ENCODE measurements at places on chromosomes 3 and 15.
A peak's percentile ranks its signal among the peaks of the same experiment; 100 is the strongest.

DNA sequence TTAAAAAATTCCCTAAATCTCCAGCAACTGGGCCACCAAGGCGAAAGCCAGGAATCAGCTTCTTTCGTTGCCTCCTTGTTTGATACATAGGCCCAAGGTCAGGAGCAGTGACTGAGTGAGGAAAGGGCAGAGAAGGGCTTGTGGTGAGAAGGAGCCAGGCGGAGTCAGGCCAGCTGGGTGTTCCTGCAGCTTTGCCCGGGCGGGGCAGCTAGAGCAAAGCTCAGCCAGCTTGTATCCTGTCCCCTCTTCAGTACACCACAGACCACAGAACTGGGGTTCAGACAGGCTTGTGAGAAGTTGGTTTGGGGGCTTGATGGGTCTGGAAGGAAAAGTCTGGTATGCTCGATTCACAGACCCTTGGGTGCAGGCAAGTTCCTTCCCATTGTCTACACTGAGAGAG, 52.6 kb downstream of the CCK start:
- no peak for DNase-seq

- peak; percentile 35 for DNase-seq
Observed at GRCh38 chr3:58564456-58565160, 12.6 kb downstream of the FAM107A start.

GRCh38 chr3:98612587-98612986, 19.2 kb upstream of the CPOX start:
- no peak for DNase-seq

GRCh38 chr15:92624401-92624991, 31.1 kb downstream of the FAM174B start:
- DNase-seq, result peak; percentile 58

- no peak for DNase-seq
Observed at GRCh38 chr3:10957976-10958749, 34.4 kb upstream of the SLC6A1 start.

Data from skeletal muscle cell (primary cell).